Cardiac muscle cell (in vitro differentiated cells and primary cell): ENCODE measurements at places on chromosomes 4 and X. TPM values are rescaled to one million over a fixed set of nuclear protein-coding genes. Genes with fewer than 3 reads are reported as not detected.

DNA sequence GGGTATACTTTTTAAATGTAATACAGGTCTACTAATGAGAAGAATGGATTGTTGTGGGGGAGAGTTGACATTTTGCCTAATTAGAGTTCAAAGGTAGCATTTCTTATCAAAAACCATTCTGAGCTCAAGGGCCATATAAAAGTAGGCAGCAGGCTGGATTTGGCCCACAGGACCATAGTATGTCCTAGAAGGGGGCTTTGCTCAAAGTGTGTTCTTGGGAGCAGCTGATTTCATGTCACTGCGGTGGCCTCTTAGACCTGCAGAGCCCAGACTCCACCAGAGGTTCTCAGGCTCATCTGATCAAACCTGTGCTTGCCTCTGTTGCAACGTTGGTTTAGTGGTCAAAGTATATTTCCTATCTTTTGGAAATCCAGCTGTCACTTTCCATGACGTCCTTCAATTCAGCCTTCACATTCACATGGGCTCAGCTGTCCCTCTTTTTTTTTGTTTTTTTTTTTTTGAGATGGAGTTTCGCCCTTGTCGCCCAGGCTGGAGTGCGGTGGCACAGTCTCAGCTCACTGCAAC, 34.6 kb upstream of the TENM3 start:
- DNase-seq = no peak

DNA sequence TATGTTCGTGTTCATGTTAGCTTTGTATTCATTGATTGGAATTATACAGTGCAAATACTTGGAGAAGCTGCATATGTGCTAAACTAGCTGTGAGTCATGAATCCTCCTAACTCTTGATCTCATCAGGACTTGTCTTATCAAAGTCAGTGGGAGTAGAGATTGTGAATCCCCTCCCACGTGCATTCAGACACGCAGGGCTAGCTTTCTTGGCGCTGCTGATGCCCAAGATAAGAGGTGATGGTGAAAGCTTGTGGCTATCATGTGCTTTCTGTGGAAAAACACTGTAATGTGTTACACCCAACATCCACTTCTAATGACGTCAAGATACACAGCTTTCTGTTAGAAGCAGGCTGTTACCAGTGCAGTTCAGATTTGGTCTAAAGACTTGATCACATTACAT, 348.7 kb upstream of the HAND2 start:
- DNase-seq = peak; percentile 2

DNA sequence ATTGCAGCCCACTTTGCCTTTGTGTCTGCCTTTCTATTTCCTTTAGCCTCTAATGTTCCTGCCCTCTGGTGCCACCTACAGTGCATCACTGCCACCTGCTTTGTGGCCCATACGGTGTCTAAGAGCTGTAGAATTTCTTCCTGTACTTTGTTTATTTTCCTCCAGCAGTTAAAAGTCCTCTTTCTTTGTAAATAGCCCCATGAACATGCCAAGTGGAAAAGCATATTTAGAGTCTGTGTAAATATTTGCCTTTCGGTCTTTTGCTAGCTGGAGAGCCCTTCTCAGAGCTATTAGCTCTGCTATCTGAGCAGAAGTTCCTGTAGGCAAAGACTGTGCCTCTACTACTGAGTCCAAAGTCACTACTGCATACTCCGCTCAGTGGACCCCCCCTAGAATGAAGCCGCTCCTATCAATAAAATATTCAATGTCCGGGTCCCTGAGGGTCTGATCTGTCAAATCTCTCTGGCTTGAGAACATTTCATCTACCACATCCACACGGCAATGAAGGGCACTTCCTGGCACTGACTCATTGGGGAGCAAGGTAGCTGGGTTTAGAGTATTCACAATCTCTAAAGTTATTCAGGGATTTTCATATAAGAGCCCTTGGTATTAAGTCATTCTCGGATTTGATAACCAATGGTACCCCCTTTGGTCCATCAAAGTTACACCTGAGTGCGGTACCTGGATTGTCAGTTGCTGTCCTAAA, 36.3 kb downstream of the SULT1E1 start:
- DNase-seq = peak; percentile 65

DNA sequence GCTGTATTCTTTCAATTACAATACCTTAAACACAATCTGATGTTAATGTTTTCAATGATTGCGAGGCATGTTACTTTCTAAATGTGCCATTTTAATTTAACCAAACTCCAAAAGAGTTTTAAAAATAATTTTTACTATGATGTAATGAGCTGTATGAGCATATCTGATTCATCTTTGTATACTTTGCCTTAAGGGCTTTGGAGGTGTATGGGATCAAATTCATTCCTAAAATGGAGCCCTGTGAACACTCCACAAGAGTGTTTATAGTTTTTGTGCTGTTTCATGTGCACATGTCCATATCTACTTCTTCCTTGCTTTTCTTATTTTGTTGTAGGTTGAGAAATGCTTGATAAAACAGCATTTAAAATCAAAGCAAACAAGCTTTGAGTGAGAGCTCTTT, 82.4 kb downstream of the ATP10D start:
- DNase-seq = no peak

DNA sequence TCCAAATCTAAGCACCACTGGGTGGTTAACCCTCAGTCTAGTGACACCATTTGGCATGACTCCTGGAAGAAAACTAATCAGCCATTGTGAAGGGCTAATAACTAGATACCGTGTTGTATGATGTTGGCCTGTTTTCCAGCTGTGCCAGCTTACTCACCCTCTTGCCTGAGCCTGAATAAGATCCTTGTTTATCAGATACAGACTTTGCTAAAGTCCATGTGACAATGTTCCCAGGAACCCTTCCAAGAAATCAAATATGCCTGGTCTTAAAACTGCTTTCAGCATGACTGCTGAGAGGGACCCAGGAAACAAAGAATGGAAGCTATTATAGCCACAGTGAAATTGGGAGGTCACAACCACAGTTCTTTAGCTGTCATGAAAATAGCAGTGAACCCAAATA, 640.8 kb upstream of the INTU start:
- no peak for DNase-seq

- no peak for DNase-seq
Measured at GRCh38 chr4:65737672-65738071, 67.4 kb upstream of the EPHA5 start.

DNA sequence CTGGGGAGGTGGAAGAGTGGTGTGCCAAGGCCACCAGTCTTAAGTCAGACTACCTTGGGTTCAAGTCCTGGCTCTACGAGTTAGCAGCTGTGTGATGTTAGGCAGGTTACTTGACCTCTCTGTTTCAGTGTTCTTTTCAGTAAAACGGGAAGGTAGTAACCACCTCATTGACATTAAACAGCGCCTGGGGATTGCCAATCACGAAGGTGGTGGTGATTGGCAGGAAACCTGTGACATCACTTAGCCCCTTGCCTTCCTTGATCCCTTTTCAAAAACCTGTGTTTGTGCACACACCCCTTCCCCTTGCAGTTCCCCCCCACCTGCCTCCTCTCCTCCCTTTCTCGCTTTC, 7.6 kb downstream of the KLF3 start:
- DNase-seq = no peak

DNA sequence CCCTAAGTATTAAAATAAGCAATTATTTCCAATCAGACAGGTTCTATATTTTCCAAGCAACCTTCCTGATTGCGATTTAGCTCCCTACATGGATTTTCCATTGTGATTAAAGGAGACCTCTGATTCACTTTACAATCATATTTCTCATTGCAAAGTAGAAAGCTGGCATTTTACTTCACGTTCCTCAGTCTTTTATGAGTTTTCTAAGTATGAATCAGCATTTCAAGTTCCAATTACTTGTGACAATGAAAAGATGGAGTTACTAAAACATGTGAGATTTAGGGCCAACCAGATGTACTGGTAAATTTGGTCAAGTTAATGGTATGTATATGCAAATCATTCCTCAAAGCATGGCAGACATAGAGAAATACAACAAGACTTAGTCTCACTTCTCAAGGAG, 206.2 kb downstream of the KCNIP4 start:
- no peak for DNase-seq

- no peak for DNase-seq
Measured at GRCh38 chr4:102809691-102810090, 17.7 kb downstream of the UBE2D3 start.

Gene MAGEA11
- polyA plus RNA-seq = not detected in 2 replicates

Gene ESX1
- polyA plus RNA-seq = not detected in 2 replicates
